ENCODE measurements at places on chromosomes 13 and 19.

DNA sequence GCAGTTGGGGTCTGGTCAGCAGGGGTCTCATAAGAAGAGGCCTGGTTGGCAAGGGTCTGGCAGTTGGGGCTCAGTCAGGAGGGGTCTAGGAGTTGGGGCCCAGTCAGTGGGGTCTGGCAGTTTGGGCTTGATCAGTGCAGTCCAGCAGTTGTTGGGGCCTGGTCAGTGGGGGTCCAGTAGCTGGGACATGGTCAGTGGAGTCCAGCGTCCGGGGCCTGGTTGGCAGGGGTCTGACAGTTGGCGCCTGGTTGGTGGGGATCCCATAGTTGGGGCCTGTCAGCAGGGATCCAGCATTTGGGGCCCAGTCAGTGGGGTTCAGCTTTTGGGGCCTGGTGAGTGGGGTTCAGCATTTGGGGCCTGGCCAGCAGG lies 60.5 kb upstream of the TPM4 start:
- no peak for DNase-seq

DNA sequence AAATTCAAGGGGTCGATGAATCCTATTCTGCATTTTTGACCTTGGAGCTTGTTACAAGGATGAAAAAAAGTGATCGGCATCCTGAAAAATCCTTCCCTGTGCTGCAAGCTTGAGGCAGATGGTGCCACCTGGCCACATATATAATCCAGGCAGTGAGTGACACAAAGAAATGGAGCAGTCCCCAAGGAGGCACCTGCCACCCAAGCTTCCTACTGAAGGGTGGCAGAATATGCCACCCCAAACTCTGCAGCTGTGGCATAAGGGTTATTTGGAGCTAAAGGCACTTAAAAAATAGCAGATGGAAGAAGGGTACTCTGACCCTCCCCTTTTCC lies 15.4 kb downstream of the TMEM272 start:
- DNase-seq, result no peak

GRCh38 chr13:70203661-70204229 lies 95.5 kb upstream of the KLHL1 start:
- DNase-seq, result no peak

DNA sequence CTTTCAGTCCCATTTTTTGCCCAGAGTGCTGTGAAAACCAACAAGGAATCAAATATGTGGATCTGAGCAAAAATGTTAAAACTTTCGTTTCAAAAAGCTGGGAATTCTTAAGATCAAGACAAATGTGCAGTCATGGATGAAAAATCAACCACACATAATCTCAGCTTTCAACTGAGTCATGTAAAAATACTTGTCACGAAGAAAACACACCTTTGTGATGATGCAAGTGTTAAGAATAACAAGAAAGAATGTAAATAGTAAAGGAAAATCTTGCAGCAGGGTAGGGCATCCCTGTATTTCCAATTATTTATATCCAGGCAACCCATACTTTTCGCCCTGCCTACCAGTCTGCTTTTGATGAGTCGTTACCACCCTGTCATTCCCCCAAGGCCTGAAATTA lies 27.4 kb upstream of the DCLK1 start:
- DNase-seq, result no peak

DNA sequence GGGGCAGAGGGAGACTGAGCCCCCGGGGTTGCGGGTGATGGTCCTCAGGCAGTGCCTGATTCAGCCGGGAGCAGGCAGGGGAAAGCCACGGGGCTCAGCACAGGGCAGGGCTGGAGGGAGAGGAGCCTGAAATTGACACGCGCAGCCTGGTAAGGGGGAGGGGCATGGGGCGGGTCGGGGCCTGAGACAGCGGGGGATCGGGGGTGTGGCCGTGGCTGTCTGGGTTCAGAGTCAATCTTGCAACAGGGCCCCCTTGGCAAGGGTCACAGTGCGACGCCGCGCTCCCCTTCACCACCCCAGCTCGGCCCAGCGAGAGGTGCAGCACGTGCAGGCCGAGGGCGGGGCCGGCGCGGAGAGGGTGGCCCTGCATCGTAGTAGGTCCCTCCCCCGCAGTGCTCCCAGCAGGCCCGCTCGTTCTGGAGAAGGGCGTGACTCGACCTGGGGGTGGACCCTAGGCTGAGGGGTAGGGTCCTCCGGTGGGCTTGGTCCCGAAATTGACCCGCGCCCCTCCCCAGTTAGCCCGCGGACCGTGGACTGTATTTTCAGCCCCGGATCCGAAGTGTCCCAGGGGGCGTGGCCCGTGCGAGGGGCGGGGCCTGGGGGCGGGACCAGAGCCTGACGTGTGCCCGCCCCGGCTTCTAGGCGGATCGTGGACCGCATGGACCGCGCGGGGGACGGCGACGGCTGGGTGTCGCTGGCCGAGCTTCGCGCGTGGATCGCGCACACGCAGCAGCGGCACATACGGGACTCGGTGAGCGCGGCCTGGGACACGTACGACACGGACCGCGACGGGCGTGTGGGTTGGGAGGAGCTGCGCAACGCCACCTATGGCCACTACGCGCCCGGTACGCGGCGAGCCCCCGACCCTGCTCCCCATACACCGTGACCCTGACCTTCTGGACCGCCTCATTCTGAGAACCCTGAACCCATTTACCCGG lies 6.0 kb downstream of the RCN3 start:
- peak; percentile 76 for DNase-seq

GRCh38 chr19:41367848-41368301 lies 3.9 kb upstream of the B9D2 start:
- DNase-seq, result no peak

- no peak for DNase-seq
Measured at GRCh38 chr13:37656247-37656940, 57.8 kb upstream of the POSTN start.

DNA sequence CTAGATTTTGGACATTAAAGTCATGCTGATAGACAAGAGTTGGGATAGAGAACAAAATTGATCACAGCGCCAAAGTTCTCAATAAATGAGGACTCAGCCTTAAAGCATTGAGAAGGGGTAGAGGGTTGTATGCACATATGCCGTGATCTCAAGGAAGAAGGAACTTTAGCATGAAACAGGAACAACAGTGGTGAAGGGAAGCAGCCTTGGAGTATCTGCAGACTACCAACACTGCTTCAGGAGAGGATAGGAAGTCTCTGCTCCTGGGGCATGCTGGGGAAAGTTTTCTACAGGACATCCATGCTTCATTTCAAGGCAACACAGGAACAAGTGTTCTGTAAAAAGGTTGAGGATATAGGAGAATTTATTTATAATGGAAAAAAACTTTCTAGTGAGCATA lies 111.9 kb upstream of the MLNR start:
- no peak for DNase-seq

GRCh38 chr19:51292971-51293370 lies 18.5 kb upstream of the IGLON5 start:
- no peak for DNase-seq

DNA sequence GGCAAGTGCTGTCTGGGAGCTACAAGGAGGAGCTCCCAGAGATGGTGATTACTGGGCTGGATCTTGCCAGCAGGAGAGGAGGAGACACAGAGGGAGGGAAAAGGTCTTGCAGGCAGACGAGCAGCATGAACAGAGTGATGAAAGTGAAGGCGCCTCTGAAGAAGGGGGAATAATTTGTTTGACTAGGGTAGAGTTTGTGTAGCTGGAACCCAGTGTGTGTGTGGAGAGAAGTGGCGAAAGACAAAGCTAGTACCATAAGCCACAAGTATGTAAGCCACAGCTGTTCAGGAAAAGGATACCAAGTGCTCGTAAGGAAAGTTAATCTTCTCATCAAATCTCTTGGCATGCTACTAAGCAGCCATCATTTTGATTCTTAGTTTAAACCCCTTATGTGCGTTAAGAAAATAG lies 5.4 kb downstream of the FLT1 start:
- no peak for DNase-seq

- no peak for DNase-seq
Measured at GRCh38 chr13:23443110-23443509, 9.6 kb upstream of the SACS start.

DNA sequence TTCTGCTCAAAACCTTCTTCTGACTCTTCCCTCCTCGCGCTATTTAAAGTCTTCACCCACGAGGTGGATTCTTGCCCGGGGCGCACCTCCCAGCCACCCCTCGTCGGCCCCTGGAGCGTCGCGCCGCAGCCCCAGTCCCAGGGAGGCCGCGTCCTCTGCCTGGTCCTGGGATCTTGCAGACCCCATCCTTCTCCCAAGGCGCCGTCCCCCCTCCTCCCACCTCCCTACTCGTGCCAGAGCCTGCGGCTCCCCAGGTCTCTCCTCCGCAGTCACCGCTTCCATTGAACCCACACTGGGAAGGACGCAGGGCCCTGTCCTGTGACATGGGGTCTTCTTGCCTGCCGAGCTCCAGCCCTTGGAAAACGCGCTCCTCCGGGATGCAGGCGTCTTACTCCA lies 486 bp downstream of the ZNF808 start:
- no peak for DNase-seq

DNA sequence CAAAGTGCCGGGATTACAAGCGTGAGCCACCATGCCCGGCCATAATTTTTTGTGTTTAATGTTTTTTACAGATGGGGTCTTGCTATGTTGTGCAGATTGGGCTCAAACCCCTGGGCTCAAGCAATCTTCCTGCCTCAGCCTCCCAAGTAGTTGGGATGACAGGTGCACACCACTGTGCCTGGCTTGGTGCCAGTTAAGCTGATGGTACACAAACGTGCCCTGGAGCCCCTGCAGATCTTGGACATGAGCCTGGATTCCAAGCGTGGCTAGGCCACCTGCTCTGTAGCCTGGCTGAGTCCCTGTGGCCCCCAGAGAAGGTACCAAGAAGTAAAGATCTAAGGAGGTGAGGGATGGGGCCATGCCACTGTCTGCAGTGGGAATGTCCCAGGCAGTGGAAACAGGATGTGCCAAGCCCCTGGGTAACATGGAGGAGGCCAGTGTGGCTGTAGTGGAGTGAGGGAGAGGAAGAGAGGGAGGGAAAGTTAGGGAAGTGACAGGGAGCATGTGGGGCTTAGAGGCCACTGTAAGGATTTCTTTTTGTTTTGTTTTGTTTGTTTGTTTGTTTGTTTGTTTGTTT lies 7.0 kb downstream of the PRODH2 start:
- DNase-seq, result no peak

GRCh38 chr13:108018371-108018870 lies 196.9 kb downstream of the LIG4 start:
- DNase-seq, result no peak

DNA sequence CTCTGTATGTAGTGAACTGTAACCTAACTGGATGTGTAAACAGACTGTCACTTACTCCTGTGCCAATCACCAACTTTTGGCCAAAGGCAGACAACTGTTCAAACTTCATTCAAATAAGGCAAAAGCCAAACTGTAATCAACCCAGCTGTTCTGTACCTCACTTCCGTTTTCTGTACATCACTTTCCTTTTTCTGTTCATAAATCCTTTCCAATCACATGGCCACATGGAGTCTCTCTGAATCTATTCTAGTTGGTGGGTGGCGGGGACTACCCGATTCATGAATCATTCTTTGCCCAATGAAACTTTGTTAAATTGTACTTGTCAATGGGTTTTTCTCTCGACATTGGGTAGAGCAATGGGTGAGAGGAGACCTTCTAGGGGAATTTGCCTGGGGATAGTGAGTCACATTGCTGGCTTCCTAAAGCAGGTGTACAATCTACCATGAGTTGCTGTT lies 178.3 kb upstream of the RFC3 start:
- peak; percentile 6 for DNase-seq

- DNase-seq, result no peak
Measured at GRCh38 chr13:42035905-42036521, 12.4 kb upstream of the DGKH start.

DNA sequence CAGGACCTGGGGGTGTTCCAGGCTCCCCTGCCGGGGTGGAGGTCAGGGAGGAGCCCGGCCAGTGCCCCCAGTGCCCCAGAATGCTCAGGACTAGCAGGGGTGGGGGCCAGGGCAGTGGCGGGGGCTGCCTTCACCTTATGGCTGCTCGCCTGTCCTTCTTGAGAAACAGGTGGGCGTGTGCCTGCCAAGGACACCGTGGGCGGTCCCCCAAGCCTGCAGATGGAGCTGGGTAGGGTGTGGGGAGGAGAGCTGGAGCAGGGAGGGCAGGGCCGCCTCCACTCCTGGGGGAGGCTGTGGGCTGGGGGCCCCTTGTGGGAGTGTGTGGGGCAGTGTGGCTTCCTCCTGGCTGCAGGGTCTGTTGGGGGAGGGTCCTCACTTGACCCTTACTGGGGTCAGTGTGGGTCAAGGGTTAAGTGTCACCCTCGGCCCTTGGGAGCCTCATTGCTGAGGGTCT lies 160.1 kb downstream of the KDM4B start:
- DNase-seq, result no peak

GRCh38 chr13:112213467-112214255 lies 146.7 kb downstream of the SOX1 start:
- DNase-seq, result no peak

DNA sequence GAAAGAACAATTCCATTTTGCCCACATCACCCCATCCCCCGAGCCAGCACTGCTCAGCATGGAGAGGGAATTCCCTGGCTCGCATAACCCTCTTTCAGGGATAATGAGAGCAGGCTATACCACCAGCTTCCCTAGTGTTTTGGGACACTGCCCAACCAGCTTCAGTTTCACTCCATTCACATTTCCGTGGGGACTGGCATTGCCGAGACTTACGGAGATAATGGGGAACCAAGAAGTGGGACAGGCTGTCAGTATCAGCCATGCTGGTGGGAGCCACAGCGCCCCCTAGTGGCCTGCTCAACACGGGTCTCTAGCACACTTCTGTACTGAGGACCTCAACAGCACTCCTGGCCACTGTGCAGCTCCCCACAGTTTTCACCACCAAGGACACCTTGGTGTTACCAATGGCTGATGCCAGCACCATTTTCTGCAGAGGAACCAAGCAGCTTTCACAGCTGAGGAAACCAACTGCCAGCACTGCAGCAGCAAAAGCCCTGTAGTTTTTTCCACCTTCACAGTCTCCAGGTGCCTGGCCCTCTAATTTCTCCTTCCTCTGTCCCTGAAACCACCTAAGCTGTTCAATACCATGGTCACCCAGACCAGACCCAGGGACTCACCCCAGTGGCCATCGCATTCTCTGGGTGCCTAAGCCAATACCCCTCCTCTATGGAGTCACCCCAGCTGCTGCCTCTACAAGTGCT lies 23.7 kb downstream of the SLC6A16 start:
- DNase-seq, result peak; percentile 75

- DNase-seq, result peak; percentile 79
Measured at GRCh38 chr19:18543814-18544475, 572 bp upstream of the FKBP8 start.

DNA sequence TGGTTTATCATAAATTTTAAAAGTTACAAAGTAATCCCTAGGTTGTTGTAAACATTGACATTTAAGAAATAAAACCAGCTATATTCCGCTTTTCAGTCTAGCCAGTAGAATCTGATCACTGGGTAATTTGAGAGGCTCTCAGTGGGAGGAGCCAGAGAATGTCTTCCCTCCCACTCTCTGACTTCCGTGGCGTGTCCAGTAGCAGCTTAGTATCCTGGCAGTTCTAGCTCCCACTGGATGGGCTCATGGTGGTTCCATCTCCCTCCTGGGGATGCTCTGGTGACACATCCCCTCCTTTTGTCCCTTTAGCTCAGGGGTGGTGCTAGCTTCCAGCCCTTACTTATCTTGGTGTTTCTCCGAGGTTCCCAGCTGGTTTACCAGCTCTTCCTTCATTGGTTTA lies 34.5 kb downstream of the MTUS2 start:
- no peak for DNase-seq

DNA sequence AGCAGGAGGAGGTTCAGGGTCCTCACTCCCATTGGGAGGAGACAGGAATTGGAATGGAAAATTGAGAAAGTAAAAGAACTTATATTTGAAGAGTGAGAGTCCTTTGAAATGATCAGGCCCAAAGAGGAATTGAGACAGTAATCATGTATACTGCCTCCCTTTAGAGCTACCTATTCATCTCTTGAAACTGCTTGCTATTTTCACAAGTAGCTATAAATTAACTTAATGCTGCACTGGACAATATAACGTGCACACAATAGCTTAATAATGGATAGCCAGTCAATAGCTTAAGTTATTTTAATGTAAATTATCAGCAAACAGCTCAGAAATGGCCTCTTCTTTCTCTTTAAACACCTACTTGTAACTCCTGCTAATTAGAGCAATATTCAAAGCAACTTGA lies 46.6 kb upstream of the MYCBP2 start:
- DNase-seq, result no peak

Measured in activated CD4-positive, alpha-beta T cell treated with anti-CD3 and anti-CD28 coated beads, Interleukin-2, amount 50 U/mL, for 24 hours (primary cell).